GOT3 (cell line): ENCODE measurements at places on chromosomes 12 and 14.
A peak's percentile ranks its signal among the peaks of the same experiment; 100 is the strongest.

- DNase-seq = no peak
Observed at GRCh38 chr14:63666335-63666734, 24.7 kb upstream of the WDR89 start.

DNA sequence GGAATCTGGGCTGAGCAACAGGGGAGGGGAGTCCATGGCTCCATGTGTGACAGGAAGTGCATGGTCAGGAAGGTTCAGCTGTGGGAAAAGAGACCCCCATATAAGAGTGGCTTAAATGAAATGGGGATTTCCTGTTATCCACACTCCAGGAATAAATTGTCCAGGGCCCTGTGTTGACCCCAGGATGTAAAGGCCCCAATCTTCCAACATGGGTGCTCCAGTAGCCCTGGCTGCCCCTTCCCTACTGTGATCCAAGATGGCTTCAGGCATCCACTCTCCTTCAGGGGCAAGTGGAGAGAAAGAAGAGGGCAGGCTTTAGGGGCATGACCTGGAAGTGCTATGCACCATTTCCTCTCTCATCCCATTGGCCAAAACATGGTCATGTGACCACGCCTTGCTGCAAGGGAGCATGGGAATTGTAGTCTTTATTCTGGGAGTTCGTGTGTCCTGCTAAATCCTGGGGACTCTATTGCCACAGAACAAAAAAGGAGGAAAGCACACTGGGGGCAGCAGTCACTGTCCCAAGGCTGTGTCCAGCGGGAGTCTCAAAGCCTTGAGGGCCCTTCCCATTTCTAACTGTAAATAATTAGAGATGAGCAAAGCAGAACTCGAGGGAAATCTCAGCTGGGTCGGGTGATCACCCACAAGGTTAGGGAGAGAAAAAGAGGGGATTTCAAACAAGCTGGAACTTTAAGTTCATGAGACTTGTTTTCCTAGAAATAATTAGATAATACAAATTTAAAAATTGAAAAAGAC lies 289.2 kb downstream of the ADGRD1 start:
- no peak for DNase-seq

GRCh38 chr14:49928015-49928414 lies 35.1 kb downstream of the ARF6 start:
- DNase-seq = no peak

DNA sequence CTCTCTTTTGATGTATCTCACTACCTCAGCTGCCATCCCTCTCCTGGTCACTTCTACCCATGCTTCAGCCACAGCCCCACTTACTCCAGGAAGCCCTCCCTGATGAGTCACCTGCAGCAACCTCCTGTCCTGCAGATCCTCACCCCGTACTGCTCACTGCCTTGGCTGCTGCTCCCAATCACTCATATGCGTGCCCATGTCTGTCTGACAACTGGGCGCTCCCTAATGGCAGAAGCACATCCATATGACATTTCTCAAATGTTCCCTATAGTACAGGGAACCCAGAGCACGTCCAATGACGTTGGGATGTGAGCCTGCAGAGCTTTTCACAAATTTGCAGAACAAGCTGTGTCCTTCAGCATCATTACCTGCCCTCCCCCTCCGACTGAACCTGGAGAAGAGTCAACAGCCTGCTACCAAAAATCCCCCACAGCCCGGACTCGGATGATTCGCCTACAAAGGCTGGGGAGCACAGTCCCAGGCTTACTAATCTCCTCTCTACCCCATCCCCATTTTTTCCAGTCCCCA lies 90.0 kb downstream of the SINHCAF start:
- DNase-seq = no peak

DNA sequence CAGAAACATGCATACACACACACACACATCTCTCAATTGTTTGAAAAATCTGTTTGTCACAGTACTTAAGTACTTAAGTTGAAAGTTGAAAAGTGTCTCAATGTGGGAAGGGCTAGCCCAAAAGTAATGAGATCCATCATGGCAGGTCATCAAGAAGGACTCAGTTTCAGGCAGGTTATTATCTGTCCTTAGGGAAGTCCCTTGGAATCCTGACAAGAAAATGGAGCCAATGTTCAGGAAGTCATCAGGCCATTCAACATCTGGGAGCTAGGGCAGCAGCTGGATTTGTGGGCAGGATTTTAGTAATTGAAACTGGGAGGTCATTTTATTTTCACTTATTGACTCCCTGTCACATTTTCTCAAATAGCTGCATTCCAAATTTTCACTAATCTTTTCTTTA lies 56.0 kb downstream of the MSRB3 start:
- no peak for DNase-seq

DNA sequence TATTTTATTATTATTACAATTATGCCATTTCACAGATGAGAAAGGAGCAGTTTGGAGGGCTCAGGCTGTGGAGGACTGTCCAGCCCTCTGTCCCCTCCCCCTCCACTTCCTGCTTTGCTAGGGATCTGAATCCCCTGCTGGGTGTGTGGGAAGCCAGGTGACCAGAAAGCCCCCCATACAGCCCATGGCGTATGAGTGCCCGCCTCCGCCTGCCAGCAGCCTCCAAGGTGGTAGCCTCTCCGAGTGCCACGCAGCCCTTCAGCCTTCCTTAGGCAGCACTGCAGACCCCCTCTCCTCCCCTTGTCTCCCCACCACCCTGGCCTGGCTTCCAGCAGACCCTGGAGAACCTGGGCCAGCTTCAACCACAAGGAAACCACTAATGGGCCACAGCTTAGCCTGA lies 12.6 kb downstream of the DTX1 start:
- DNase-seq = no peak

DNA sequence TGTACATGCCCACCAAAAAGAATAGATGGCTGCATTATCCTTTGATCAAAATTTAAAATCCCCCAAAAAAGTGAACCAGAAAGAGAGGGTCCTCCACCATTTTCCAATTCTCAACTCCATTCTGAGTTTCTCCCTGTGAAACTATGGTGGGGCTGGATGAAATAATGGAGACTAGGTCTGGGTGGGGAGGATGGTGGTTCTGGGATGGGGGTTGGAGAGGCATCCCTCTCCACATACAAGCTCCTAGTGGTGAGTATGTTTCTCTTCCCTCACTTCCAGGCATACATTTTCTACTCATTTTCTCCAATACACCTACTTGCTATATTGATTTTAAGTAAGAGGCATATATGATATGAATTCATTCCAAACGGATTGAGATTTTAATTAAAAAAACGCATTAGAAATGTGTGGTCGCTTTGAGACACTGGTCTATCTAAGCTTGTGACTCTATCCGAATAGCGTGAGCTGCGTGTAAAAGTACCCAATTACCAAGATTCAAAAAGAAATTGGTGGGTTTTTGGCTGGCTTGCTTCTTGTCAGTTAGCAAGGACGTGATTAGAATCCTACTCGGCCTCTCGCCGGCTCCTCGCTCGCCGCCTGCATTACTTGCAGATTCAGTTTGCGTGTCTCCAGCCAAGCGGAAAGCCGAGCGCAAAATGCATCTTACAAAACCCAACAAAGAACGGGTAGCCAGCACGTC lies 3.4 kb downstream of the ASCL1 start:
- no peak for DNase-seq

DNA sequence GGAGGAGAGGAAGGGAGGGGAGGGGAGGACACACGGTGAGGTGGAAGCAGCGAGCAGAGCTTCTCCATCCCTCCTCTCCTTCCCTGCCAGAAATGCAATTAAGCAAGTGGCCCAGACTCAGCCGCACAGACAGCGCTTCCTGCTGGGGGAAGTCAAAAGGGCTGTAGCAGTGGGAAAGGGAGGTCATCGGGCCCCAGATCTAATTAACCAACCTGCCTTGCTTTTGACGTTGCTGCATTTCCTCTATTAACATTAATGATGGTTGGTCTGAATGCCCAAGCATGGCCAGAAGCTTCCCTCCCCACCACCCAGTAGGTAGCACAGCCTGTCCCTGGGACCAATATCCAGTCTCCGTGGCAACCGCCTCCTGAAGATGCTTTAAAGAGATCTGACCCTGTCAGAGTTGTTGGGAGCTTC lies 4.6 kb upstream of the NGB start:
- no peak for DNase-seq

DNA sequence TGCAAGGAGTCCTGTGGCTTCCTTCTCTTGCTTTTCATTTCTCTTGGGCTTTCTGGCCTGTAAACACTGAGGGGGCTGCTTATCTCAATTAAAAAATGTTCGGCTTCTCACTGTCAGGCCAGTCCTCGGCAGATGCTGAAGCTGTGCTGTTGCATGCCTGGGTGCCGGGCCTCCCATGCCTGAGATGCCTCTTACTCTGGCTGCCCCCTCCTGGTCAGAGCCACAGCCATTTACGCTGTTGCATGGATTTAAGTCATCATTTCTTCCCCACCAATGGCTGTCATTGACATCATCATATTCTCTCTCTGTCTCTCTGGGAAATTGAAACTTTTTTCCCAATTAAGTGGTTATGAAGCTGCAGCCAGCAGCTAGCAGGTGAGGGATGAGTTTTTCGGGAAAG lies 53.7 kb downstream of the FOXN4 start:
- DNase-seq = no peak

GRCh38 chr12:22275843-22276242 lies 58.7 kb downstream of the ST8SIA1 start:
- peak; percentile 60 for DNase-seq

GRCh38 chr14:85438481-85438942 lies 91.4 kb upstream of the FLRT2 start:
- DNase-seq = no peak

DNA sequence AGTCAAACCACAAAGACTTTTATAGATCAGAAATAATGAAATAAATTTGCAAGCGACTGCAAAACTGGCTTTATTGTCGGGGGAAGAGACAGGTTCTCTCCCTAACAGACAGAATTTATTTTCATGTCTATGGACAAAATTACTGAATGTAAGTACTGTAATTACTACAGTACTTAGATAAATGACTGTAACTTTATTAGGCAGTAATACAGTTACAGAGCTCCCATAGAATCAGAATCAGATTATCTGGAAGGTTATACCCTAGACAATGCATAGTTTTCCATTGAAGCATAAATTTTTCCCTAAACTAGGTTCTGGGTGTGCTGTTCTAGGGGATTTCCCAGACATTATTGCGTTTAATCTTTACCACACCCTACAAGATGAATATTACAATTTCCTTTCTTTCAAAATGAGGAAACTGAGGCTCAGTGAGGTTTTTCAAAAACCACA lies 114.2 kb downstream of the C12orf75 start:
- DNase-seq = no peak

GRCh38 chr12:67855103-67855502 lies 134.1 kb upstream of the IFNG-AS1 start:
- DNase-seq = no peak

- DNase-seq = no peak
Observed at GRCh38 chr12:99911081-99911480, 73.7 kb downstream of the ANKS1B start.

DNA sequence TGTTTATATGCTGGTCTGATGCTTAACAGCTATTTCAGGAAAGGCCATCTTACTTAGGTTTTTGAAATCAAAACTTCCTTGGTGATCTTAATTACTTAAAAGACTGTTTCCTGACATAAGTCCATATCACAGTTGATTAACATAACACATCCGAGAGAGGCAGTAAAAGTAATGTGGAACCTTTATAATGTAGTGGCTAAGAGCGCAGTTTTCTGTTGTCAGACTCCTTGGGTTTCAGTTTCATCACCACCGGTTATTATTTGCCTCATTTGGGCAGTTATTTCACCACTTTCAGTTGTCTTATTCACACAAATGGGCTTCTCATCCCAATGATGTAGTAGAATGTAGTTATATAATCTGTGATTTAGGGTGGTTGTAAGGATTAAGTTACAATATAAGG lies 30.9 kb downstream of the TBC1D15 start:
- DNase-seq = no peak

- DNase-seq = no peak
Observed at GRCh38 chr12:42486407-42486806, 103.1 kb downstream of the PRICKLE1 start.

DNA sequence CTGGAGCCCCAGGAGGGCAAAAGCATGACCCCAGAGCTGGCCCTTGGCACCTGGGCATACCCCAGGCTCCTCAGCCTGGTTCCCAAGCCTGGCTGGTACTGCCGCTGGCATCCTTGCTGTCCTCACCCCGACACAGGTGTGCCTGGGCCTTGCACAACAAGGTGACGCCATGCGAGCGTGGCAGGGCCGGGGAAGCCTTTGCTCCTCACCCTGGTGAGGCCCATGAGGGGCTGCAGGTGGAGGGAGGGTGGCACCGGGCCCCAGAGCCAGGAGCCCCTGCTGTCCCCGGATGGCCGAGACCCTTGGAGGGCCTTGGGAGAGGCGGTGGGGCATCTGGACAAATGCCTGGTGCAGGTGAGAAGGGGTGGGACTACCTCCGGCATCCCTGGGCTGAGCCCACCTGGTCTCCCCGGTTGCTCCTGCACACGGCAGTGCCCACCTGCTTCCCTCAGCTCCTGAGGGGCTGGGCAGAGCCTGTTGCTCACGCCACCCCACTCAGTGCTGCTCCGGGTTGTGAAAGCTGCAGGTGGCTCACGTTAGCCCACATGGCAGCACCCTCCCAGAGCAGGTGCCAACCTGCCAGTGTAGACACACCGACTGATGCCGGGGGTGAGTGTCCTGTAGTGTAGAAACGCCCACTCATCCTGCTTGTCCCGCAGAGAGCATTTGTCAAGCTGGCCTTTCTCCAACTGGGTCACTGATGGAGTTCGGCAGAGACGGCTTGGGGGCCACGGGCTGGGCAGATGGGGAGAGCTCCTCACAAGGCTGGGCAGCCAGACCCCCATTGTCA lies 24.6 kb upstream of the KIF26A start:
- DNase-seq = no peak

- DNase-seq = no peak
Observed at GRCh38 chr12:74620921-74621320, 83.3 kb downstream of the ATXN7L3B start.

GRCh38 chr12:53174881-53175491 lies 5.5 kb upstream of the ZNF740 start:
- DNase-seq = no peak
